Esophagus muscularis mucosa (tissue), 4 donors: ENCODE measurements at places on chromosomes 12 and 14. TPM values are rescaled to one million over a fixed set of nuclear protein-coding genes. Genes with fewer than 3 reads are reported as not detected.

Gene KRT3
- total RNA-seq: not detected

Gene FOXG1
- 0.65 TPM for total RNA-seq

Gene SELPLG
- 9.6 TPM for total RNA-seq

Gene RNASE3
- not detected for total RNA-seq

Gene HOXC5
- not detected for total RNA-seq

Gene CHGA
- 1.4 TPM for total RNA-seq

Gene HEBP1
- total RNA-seq: 58.3 TPM

Gene IL22
- total RNA-seq: not detected

Gene GARIN6
- not detected for total RNA-seq

Gene KRT5
- 1.2 TPM for total RNA-seq

Gene ADSS1
- total RNA-seq: 5.3 TPM

Gene EFS
- 10.1 TPM for total RNA-seq

Gene CLEC2A
- not detected for total RNA-seq

Gene CD69
- 3.3 TPM for total RNA-seq

Gene OVCH1
- total RNA-seq: 0.17 TPM

Gene PIWIL1
- total RNA-seq: under 0.01 TPM

Gene GPX2
- total RNA-seq: not detected

Gene PPP4R3A
- 65.3 TPM for total RNA-seq

Gene NOS1
- 3.8 TPM for total RNA-seq

Gene ASCL1
- not detected for total RNA-seq

Gene COL2A1
- not detected for total RNA-seq

Gene TEX22
- under 0.01 TPM for total RNA-seq

Gene CIDEB
- total RNA-seq: 6.7 TPM

Gene CMAS
- total RNA-seq: 37.0 TPM

Gene ZDHHC22
- total RNA-seq: not detected

Gene DAO
- not detected for total RNA-seq

Gene CLEC6A
- not detected for total RNA-seq

Gene CISTR
- not detected for total RNA-seq

Gene RPS29
- total RNA-seq: 2,717 TPM

Gene MCRS1
- 64.5 TPM for total RNA-seq

Gene LALBA
- not detected for total RNA-seq

Gene SERPINA6
- not detected for total RNA-seq

Gene HOXC12
- not detected for total RNA-seq

Gene PZP
- 1.2 TPM for total RNA-seq

Gene CTDSP2
- 204 TPM for total RNA-seq

Gene CACNA2D4
- 3.3 TPM for total RNA-seq

Gene ZFHX2
- 1.2 TPM for total RNA-seq

Gene SLC10A1
- total RNA-seq: not detected

Gene EXOC3L4
- 0.42 TPM for total RNA-seq

Gene SLC5A8
- total RNA-seq: not detected

Gene KLRB1
- 0.52 TPM for total RNA-seq

Gene MUCL1
- total RNA-seq: not detected

Gene CCDC38
- total RNA-seq: not detected

Gene TDP1
- 8.9 TPM for total RNA-seq

Gene LHX5
- not detected for total RNA-seq

Gene ACRBP
- 1.8 TPM for total RNA-seq

Gene CLEC9A
- total RNA-seq: not detected

Gene CCDC184
- total RNA-seq: 2.1 TPM

Gene RNF212B
- total RNA-seq: not detected

Gene CCDC175
- total RNA-seq: not detected

Gene KERA
- total RNA-seq: not detected

Gene TMPRSS12
- total RNA-seq: not detected

Gene B4GALNT1
- 10.9 TPM for total RNA-seq

Gene SFSWAP
- total RNA-seq: 21.7 TPM
